Stimulated activated CD8-positive, alpha-beta memory T cell treated with anti-CD3 and anti-CD28 coated beads, Interleukin-4, amount 100 ng/mL, for 1 hour (primary cell): ENCODE measurements at places on chromosomes 6 and 20.

DNA sequence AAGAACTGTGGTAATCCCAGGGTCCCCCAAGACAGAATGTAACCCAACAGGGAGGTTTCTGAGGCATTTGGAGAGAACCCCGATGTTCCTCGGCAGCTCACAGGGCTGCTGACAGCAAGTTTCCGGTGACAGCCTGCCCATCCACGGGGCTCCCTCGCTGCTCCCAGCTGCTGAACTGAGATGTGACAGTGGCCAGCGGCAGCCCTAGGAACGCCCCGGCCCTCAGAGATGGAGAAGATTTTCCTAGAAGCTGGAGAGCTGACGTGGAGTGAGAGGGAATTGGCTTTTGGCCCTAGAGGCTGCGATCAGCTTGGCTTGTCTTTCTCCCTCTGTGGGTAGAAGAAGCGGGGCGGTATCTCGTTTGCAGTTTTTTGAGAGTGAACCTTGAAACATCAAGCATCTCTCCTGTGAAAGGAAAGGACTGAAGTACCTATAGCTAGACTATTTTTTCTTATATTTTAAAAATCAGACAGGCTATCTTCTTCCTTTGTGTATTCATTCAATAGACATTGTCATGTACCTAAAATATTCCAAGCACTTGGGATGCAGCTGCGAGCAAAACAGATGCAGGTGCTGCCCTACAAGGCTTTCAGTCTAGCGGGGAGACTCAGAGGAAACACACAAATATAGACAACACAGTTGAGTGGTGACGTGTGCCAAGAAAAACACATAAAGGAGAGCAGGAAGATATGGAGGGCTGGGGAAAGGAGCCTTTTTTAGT, 28.4 kb upstream of the NFATC2 start:
- no peak for DNase-seq

- DNase-seq: no peak
Observed at GRCh38 chr6:135592276-135592675, 94.7 kb upstream of the AHI1 start.

DNA sequence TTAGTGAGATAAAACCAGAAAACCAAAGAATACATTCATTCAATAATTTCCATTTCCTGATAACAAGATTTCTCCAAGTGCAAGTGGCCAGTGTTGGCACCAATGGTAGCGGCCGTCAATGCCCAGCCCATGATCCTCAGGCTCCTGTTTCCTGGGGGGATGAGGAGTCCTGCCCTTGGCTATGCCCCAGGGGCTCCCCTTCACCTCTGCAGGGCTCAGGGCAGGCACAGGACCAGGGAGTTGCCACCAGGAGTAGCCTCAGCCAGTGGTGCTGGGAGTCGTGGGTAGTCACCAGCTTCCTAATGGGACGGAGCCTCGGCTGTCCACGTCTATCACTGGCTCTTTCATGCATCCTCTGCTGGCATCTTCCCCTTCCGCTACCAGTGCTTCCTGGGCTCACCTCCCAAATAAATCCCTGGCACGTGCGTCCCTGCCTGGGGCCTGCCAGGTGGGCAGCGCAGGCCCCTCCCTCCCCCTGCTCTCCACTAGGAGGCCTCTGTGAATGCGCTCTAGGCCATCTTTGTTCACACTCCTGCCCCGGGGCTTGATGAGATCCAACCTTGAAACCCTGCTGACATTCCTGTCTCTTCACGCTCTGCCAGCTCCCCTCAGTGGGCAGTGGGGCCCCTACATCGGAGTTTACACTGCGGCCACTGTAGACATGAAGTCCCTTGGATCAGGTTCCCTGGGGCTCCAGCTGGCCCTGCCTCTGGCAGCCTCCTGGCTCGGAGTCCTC, 215.7 kb downstream of the SYNDIG1 start:
- no peak for DNase-seq

DNA sequence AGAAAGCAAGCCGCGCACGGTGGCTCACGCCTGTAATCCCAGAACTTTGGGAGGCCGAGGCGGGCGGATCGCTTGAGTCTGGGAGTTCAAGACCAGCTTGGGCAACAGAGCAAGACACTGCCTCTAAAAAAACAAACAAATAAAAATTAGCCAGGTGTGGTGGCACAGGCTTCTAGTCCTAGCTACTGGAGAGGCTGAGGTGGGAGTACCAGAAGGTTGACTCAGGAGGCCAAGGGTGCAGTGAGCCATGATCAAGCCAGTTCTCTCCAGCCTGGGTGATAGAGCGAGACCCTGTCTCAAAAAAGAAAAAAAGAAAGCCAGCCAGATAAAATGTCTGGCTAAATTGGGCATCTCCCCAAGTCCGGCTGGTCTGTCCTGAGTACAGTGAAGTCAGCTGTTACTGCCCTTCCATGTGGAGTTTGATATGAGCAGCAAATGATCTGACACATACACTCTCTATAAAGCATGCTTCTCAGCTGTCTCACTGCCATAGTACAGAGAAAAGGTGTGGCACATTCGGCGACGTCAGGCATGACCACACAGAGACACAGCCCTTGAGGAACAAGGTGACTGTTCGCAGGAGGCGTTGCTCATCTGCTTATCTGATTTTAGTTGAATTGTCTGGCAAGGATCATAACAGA, 13.0 kb downstream of the CD83 start:
- DNase-seq: no peak

DNA sequence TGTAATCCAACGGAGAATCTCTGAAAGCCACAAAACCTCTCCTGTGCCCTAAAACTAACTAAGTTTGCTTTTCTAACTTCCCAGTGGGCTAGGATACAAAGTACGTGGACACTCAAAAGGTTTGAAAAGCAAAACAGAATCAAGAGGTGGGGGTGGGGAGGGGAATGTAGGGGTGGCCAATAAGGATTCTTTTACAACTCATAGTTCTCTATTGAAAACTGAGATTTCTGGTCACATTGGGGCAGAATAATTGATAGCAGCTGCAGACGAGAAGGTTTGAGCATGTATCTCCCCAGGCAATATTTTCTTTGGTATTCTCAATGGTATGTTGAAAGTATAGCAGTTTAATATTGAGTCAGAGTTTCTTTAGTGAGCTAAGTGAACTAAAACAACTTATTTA, 376.7 kb upstream of the CITED2 start:
- no peak for DNase-seq

- DNase-seq: no peak
Observed at GRCh38 chr6:140354296-140354695, 979.8 kb upstream of the CITED2 start.

GRCh38 chr6:118316796-118317384, 231.2 kb upstream of the PLN start:
- DNase-seq: no peak

GRCh38 chr6:16343593-16343992, 105.2 kb downstream of the GMPR start:
- no peak for DNase-seq

DNA sequence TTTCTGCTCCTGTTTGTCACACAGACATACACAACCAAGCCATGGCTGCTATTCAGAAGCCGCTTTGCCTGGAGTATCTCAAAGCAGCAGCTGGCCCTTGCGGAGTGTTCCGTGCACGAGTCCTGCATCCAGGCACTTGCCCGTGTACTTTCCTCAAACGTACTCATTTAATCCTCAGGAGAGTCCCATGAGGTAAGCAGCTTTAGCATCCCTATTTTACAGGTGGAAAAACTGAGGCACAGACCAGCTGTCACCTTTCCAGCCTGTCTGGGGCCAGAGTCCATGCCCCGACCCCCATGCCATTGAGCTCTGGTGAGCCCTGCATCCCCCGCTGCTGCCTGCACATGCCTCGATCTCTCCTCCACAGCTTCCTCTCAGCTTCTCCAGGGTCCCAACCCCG, 130.0 kb downstream of the ERMARD start:
- DNase-seq: no peak

DNA sequence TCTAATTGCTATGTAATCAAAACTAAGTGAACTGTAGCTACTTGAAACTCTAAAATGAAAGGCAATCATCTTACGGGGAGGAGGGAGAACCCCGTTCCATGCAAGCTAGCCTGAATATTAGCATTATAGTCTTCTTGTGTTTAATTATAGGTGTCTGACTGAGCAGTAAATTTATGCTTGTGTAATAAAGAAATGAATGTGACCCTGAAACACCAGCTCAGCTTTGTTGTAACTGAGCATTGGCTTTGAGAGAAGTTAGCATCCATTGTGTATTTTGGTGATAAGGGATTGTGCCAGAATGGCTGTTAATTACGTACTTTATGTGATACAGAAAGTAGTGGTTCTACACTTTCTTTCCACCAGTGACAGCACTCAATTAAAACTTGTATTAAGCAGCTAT, 86.9 kb downstream of the QKI start:
- DNase-seq: no peak

DNA sequence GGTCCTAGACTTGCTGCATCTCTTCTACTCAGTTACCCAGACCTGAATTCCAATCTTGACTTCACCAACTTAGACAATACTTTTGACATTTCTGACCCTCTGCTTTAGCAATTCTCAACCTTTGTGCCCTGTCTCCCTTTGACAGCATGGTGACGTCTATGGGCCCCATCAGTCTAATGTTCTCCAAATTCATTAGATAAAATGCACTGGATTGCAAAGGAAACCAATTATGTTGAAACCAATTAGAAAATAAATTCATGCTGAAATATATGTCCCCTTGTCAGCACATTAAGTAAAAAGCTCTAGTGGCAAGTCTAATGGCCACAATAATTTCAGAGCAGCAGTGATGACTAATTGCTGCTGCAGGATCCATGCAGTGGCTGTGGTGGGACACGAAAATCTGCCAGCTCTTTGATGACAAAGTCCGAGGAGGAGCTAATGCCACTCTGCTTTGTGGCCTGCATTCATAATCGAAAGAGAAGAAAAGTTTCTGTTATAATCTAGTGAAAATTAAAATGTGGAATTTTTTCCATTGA, 64.0 kb downstream of the BFSP1 start:
- no peak for DNase-seq

DNA sequence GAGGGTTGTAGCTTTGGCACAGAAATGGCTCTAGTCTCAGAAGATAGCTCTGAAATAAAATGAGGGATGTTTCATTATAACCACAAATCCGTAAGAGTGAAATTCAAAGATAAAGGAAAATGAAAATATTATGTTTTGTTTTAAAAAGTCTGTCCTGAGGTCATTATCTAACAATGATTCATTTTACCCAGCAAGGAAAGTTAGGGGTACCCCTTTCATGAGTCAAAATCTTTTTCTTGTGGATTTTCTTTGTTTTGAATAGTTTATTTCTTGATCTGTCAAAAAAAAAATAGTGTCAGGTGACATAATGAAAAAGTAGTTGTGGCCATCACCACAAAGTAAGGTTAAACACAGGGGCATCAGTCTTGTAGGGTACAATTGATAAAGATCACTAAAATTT, 59.7 kb upstream of the MYB start:
- DNase-seq: no peak

DNA sequence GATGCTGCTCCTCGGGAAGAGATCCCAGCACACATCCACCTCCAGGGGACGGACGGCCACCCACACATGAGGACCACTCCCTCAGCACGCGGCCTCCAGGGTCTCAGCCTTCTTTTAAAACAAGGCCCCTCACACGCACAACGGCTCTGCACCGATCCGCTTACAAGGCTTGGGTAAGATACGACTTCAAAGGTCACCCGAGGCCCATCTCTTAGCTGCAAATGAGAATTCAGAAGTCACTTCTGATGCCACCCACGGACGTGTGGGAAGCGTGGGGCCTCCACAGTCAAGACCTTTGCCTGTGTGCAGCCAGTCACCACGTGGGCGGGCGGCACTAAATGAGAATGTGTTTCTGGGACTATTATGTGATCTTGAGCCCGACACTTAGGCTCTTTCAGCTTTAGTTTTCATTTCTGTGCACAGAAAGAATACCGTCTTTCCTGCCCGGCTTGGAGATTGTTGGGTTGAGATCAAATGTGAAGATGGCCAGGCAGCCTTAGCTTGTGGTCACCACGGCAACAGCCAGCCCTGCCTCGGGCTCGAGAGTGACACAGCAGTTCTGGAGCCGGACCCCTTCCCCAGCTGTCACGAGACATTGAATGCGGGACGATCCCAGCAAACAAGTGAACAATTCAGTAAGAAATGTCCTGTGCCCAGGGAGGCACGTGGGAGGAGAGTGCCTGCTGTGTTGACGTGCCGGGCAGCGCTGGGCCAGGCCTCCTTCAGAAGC, 91.6 kb downstream of the RAMACL start:
- no peak for DNase-seq

GRCh38 chr6:92820601-92821000, 598.8 kb downstream of the EPHA7 start:
- DNase-seq: no peak

DNA sequence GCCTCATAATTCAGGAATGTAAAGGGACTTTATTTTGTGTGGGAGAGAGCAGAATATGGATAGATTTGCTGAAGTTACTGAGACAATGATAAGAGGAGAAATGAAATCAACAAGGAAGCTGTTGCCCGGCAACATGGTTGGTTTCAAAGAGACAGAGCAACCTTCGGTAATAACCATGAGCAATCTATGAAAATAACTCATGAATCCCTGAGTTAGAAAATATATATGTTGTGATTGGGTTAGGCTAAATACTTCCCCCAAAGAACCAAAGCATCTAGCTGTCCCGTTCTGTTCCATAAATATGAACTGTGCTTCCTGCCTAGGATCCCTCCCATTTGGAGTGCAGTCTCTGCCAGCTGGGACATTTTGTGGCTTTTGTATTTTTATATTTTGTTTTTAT, 23.1 kb downstream of the SERPINB1 start:
- DNase-seq: no peak

GRCh38 chr6:36229223-36229622, 32.7 kb downstream of the BRPF3 start:
- no peak for DNase-seq

GRCh38 chr6:162032620-162033019, 694.9 kb downstream of the PRKN start:
- no peak for DNase-seq

- DNase-seq: no peak
Observed at GRCh38 chr6:7846966-7847818, 63.4 kb downstream of the TXNDC5 start.

DNA sequence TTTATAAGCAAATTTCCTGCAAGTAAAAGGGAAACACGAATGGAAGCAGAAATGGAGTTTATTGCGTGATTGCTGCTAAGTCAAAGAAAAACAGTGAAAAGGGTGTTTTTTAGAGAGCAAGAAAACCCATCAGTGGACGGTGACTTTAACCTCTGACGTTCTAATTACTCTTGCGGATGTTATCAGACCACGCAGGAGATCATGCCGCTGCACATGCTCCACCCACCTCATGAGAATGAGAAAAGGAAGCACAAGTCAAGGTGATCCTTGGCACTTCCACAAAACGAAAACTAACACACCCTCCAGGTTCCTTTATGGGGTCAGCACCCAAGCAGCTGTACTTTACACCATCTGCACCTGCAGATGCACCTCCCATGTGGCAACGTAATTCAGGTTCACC, 45.0 kb downstream of the LYRM4 start:
- no peak for DNase-seq
